Naive thymus-derived CD4-positive, alpha-beta T cell (primary cell): ENCODE measurements at places on chromosomes 16 and 17.

- no peak overlapping the region for H3K4me3 ChIP-seq
- H3K27me3 ChIP-seq, result no peaks in the 10 kb centered on the region
- DNase-seq, result no peak
- H3K27ac ChIP-seq, result no peak overlapping the region
Measured at GRCh38 chr17:2452216-2452750, 51.4 kb upstream of the MNT start.

- DNase-seq, result no peak
- H3K4me1 ChIP-seq, result no peaks in the 10 kb centered on the region
- H3K4me3 ChIP-seq, result no peak overlapping the region
- no peaks in the 10 kb centered on the region for H3K27me3 ChIP-seq
- no peak overlapping the region for H3K27ac ChIP-seq
Measured at GRCh38 chr16:47162670-47163420, 19.1 kb upstream of the NETO2 start.

DNA sequence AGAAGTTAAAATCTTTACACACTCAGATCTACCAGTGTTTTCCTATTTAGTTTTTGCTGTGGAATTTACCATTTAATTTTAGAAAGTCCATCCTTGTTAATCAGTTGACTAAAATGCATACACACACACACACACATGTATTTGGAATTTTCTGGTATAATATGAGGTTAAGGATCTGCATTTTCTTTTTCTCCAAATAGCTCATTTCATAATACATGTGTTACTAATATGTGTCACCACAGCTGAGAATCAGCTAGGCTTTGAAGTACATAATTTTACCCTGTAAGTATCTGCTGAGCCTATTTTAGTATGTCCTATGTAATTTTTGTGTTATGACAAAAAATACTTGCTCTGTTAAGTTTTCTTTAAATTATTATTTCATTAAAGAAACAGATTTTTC, 143.2 kb downstream of the PHKB start:
- no peak overlapping the region for H3K27ac ChIP-seq
- no peak for DNase-seq
- H3K4me1 ChIP-seq, result no peaks in the 10 kb centered on the region
- H3K27me3 ChIP-seq, result no peaks in the 10 kb centered on the region

DNA sequence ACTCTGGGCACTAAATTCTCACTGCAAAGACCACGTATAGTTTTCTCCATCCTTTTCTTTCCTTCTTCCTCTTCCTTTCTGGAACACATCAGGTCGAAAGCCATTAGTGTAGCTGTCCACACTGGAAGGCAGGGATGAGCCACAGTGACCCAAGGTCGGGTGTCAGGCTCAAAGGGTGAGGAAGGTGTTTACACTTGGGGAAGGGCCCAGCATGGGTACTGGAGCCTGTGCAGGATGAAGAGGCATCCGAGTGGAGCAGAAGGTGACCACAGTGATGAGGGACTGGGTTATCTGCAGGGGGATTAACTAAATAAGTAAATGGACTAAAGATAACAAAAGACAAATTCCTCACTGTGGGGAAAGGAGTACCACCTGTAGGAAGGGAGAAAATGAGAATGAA, 164.0 kb downstream of the SOX9 start:
- no peak overlapping the region for H3K4me3 ChIP-seq
- H3K27ac ChIP-seq, result no peak overlapping the region
- no peaks in the 10 kb centered on the region for H3K27me3 ChIP-seq
- DNase-seq, result no peak

GRCh38 chr16:25065899-25066298, 45.6 kb upstream of the LCMT1 start:
- DNase-seq, result no peak
- no peak overlapping the region for H3K4me3 ChIP-seq
- peak overlapping the region; percentile 76 for H3K27ac ChIP-seq
- H3K4me1 ChIP-seq, result peaks cover 27% of the 10 kb centered on the region
- no peaks in the 10 kb centered on the region for H3K36me3 ChIP-seq

DNA sequence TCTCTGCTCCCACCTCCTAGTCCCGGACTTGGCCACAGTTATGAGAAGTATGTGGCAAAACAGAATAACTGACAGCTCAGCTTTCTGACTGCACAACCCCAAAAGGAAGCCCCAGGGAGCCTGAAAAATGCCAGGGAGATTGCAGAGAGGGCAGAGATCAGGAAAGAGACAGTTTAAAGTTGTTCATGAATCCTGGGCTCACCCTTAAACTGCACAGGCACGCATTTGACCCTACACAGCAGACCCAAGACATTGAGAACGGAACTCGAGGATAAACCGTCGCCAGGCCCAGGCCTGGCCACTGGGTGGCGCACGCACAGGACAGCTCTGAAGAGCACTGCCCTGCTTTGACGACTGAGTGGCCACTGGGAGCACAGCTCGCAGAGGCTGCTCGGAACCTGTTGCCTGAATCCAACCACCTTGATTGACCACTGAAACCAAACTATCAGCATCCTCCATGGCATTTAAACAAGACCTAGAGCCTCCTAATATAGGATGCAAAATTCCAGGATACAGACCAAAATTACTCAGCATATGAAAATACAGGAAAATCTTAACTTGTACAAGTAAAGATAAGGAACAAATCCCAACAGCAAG, 114.0 kb downstream of the C16orf95 start:
- H3K36me3 ChIP-seq, result no peaks in the 10 kb centered on the region
- no peaks in the 10 kb centered on the region for H3K4me1 ChIP-seq
- DNase-seq, result peak; percentile 19
- H3K27ac ChIP-seq, result no peak overlapping the region
- no peak overlapping the region for H3K4me3 ChIP-seq

GRCh38 chr17:72191921-72192799, 71.3 kb downstream of the SOX9 start:
- H3K4me1 ChIP-seq, result no peaks in the 10 kb centered on the region
- no peaks in the 10 kb centered on the region for H3K36me3 ChIP-seq
- DNase-seq, result no peak
- no peak overlapping the region for H3K27ac ChIP-seq
- H3K4me3 ChIP-seq, result no peak overlapping the region

GRCh38 chr17:57550016-57550415, 195.1 kb downstream of the CCDC182 start:
- peaks cover 19% of the 10 kb centered on the region for H3K4me1 ChIP-seq
- no peak for DNase-seq
- no peak overlapping the region for H3K4me3 ChIP-seq

DNA sequence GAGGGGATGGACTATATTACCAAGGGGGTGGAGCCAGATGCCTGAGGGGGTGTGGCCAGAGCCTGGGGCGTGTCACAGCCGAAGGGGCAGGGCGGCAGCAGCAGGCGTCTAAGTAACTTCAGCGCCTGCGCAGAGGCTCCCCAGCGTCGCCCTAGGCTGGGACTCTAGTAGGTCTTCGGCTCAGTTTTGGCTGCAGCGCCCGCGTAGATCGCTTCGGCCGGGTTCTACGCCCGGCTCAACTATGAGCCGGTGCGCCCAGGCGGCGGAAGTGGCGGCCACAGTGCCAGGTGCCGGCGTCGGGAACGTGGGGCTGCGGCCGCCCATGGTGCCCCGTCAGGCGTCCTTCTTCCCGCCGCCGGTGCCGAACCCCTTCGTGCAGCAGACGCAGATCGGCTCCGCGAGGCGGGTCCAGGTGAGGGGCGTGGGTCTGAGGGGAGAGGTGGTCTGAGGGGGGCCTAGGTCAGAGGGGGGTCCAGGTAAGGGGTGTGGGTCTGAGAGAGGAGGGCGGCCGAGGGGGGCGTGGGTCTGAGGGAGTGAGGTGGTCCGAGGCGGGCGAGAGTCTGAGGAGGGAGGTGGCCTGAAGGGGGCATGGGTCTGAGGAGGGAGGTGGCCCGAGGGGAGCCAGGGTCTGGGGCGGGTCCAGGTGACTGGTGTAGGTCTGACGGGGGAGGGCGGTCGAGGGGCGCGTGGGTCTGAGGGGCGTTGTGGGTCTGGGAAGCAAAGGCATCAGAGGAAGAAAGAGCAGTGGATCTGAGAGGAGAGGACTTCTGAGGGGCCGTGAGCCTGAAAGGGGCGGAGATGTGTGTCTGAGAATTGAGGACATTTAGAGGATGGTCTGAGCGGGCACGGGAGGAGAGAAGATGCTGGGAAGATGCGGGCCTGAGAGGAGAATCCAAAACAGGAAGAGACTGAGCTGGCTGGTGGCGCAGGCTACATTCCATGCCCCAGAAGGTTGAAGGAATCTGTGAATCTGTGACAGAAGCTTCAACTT, at the start of gene LPCAT2:
LPCAT2 (plus strand) TSS at position 132 of the 991 bp plus-strand sequence; CDS start at position 242, 110 bp downstream.
- H3K4me3 ChIP-seq, result no peak within 1 kb of the TSS
- H3K27me3 ChIP-seq, result no peaks in the 10 kb centered on the region
- H3K27ac ChIP-seq, result no peak within 1 kb of the TSS
- DNase-seq, result peak; percentile 9
- H3K4me1 ChIP-seq, result no peaks in the 10 kb centered on the region
- H3K36me3 ChIP-seq, result no peaks in the 10 kb centered on the region

DNA sequence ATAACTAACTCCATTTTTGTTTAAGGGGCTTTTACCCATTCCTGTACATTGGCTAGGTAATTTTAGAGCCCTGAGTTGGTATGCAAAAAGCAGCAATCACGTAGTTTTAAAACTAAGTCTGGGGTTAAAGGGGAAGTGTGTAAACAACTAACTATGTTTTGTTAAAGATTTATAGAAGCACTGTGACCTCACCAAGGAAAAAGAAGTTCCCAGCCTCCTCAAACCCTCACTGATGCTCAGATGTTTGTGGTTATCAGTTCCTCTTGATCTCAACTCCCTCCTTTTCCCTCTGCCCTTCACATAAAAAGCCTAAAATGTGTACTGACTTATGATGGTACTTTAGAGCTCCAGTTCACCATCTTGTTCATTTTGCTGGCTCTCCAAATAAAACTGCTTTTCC, 119.9 kb upstream of the IRX6 start:
- DNase-seq, result no peak
- no peak overlapping the region for H3K4me3 ChIP-seq
- H3K27ac ChIP-seq, result no peak overlapping the region
- H3K4me1 ChIP-seq, result no peaks in the 10 kb centered on the region

DNA sequence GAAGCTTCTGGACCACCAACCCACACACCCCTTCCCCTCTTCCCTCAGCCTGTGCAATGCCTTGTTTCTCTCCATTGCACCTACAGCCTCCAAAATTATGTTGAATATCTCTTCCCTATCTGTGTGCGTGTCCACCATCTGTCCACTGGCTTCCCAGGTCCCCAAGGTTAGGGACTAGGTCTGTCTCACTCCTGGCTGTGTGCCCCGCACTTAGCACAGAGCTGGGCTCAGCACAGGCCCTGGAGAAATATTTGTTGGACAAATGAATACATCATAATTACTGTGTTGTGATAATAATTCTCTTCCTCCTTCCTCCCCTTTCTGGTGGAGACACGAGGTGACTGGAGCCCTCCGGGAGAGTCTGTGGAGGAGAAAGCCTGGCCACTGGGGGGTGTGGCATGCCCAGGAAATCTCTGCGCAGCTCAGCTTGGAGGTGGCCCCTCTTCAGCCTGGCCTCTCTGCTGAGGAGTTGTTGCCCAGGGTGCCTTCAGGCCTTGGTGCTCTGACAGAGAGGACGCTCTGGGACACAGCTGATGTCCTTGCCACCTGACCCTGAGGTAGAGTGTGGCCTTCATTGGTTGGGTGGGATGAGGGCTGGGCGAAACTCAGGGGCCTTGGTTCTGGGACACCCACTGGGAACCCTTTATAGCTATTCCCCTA, 3.3 kb upstream of the BRD7 start:
- H3K4me3 ChIP-seq, result no peak overlapping the region
- H3K27me3 ChIP-seq, result no peaks in the 10 kb centered on the region
- no peaks in the 10 kb centered on the region for H3K36me3 ChIP-seq
- H3K4me1 ChIP-seq, result peaks cover 15% of the 10 kb centered on the region
- no peak for DNase-seq
